Dermis microvascular lymphatic vessel endothelial cell (primary cell): ENCODE measurements at places on chromosomes 2 and 18.

DNA sequence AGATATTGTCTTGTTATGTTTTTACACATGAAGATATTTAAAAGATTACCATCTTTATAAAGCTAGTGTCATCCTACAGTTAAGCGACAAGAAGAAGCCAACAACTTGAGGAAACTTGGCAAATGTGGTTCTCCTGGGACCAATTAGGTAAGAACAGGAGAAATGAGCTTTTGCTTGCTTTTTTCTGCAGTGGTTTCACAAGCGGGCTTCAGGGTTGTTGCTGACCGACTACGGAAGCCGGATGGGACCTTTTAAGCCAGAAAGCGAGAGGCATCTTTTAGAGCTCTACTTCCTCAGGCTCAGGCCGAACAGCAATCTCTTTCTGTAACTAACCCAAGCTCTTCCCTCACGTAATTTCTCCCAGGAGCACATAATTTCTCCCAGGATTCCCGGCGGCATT, 256.5 kb downstream of the CNTNAP5 start:
- DNase-seq = no peak

GRCh38 chr2:126864861-126865260, 33.8 kb upstream of the TEX51 start:
- no peak for DNase-seq

- DNase-seq = no peak
Measured at GRCh38 chr2:68108120-68108519, 45.3 kb upstream of the C1D start.

DNA sequence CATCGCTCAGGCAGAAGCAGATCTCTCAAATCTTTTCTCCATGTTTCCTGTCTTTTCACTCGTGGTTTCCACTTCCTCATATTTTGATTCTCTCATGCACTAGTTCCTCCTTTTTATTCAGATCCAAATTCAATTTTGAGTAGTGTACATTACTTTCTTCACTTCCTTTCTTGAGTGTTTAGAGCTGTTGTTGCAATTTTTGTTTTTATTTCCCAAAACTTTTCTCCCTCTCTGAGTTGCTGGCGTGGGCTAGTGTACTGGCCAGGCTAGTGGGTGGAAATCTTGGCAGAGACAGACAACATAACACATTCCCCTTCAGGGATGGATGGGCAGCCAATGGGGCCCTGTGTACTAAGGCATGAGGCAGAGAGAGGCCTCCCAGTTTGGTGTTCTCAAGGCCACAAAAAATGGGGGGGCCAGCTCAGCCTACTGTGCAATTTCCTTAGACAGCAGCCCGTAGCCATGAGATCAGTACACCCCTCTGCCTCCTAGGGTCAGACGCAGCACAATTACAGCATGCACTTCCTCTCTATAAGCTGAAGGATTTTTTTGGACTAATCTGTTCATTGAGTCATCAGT, 145.1 kb upstream of the PID1 start:
- no peak for DNase-seq

- DNase-seq = no peak
Measured at GRCh38 chr2:237323656-237324055, 90.3 kb downstream of the COL6A3 start.

GRCh38 chr2:217247476-217247875, 387.6 kb upstream of the TNP1 start:
- no peak for DNase-seq

- no peak for DNase-seq
Measured at GRCh38 chr2:238996331-238997136, 148.6 kb downstream of the TWIST2 start.

- no peak for DNase-seq
Measured at GRCh38 chr2:3487432-3487831, 31.9 kb downstream of the ADI1 start.

GRCh38 chr2:72887032-72887739, at the start of gene SPR:
SPR (plus strand) TSS chr2:72887408; CDS start chr2:72887433, 25 bp downstream.
- peak; percentile 73 for DNase-seq

DNA sequence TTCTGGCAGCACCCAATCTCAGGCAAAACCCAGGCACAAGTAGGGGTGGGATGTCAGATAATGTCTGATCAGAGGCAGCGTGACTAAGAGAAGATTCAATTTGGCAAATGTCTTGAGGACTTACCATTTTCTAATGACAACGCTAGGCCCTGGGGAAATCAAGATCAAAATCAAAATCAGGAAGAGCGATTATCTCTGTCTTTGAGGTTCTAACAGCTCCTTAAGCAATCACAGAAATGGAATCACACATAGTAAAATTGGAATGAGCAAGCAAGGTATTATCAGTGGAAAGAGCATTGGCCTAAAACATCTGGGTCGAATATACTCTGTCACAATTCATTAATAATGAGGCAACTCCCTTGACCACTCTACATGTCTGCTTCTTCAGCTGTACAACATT, 8.6 kb upstream of the SERPINB2 start:
- DNase-seq = no peak

- DNase-seq = no peak
Measured at GRCh38 chr2:127721311-127721977, 20.1 kb downstream of the SFT2D3 start.

GRCh38 chr2:136134126-136134525, 16.2 kb upstream of the CXCR4 start:
- no peak for DNase-seq

- DNase-seq = no peak
Measured at GRCh38 chr2:139825726-139826125, 1045.5 kb upstream of the NXPH2 start.

DNA sequence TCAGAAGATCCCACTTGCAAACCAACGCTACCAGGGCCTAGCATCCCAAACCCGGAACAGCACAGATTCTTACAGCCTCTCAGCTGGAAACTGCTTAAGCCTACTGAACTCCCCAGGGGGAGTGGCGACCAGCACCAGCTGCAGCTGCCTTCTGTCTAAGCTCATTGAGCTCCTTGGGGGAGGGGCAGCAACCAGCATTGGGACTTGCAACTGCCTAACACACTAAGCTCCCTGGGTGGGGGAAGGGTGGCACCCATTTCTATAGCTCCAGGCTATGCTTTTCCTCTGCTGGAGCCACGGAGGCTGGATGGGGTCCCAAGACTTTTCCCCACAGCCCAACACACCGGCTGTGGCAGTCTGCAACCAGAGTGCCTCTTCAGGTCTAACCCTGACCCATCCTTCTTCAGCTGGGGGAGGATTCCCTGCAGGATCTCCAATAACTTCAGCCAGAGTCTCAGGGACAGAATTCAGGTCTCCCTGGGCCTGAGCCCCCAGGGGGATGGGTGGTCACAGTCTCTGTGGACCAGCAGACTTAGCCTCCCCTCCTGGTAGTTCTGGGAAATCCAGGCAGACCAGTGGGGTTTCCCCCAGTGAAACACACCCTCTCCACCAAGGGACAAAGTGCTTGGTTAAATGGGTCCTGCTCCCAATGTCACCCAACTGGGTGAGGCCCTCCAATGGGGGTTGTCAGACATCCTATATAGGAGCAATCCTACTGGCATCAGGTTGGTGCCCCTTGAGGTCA, 45.9 kb upstream of the ITGA4 start:
- DNase-seq = no peak

DNA sequence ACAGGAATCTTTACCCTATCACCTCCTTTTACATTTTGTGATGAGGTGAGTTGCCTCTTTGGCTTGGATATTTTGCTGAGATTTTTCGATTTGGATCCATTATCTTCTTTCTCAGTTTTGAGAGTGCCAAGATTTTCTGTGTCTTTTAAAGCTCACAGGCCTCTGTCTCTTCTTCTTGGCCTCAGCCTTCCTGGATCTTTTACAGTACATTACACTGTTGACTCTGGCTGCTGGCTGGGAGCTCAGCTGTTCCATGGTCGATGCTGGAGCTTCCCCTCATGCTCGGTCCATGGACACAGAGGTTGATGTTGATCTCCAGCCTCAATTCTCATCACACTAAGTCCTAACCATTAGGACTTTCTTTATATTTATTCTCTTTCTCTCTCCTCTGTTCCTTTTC, 332.8 kb upstream of the UBE2E3 start:
- DNase-seq = no peak

- no peak for DNase-seq
Measured at GRCh38 chr2:26784570-26785234, 1.2 kb upstream of the CENPA start.

DNA sequence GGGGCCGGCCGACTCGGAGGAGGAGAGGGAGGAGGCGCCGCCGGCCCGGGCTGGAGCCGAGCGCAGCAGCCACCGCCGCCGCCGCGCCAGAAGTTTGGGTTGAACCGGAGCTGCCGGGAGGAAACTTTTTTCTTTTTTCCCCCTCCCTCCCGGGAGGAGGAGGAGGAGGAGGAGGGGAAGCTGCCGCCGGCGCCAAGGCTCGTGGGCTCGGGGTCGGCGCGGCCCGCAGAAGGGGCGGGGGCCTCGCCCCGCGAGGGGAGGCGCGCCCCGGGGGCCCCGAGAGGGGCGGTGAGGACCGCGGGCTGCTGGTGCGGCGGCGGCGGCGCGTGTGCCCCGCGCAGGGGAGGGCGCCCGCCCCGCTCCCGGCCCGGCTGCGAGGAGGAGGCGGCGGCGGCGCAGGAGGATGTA, 316 bp downstream of the CRIM1 start:
- no peak for DNase-seq

DNA sequence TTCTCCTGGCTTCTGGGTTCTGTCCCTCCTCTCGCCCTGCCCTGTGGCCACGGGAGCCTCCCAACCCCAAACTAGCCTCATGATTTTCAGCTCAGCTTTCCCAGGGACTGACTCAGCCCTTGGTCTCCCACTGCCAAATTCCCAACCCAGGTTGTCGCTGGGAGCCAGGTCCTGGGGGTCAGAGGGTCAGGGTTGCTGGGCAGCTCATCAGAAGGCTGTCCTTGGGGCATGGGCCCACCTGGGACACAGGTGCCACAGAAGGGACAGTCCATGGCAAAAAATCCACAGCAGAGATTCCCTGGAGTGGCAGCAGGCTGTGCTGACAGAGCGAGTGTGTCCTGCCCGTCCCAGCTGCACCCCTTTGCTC, 180.4 kb downstream of the TWIST2 start:
- no peak for DNase-seq

DNA sequence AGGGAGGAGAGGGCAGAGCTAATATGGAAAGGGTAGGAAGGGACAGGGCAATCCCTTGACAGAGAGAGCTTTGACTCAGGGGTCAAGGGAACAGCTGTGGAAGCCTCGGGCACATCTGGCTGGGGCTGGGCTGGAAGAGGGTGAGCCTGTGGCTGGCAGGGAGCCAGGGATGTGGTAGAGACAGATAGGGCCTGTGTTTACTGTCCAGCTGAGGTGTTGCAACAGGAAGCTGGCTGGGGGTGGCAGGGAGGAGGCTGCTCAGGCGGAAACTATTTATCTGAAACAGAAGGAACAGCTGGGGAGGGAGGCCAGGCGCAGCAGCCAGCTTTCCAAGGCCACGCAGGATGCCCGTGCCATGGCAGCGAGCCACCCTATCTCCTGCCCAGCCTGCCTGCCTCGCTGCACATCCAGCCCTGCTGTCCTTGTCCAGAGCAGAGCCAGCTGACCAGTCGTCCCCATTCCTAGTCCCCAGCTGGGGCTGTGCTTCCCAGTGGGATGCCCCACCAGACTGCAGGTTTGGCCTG, 264.7 kb downstream of the CYP26B1 start:
- DNase-seq = peak; percentile 54

DNA sequence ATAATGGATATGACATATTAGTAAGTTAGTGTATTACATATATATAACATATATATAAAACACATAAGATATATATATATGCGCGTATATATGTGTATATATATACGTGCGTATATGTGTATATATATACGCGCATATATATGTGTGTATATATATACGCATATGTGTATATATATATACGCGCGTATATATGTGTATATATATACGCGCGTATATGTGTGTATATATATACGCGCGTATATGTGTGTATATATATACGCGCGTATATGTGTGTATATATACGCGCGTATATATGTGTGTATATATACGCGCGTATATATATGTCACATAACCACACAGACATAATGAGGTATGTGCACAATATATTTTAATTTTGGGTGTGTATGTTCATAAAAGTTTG, 327.8 kb downstream of the MEIS1 start:
- no peak for DNase-seq

DNA sequence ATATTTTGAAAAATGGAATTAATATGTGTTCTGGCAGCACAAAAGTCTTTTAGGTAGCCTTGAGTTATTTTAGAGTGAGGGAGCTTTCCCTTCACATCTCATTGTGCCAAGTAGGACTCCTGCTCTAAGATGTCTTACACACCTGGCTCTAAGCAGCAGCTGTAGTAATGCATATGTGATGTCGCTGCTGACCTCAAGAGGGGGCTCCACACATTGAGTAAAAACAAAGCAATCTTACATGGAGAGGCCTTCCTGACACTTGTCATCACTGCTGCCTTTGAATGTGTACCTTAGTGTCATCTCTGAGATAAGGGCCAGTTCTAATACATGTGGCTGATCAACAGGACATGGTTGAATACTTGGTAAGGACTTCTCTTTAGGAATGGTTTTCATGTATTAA, 75.8 kb downstream of the ACTR3 start:
- DNase-seq = no peak

DNA sequence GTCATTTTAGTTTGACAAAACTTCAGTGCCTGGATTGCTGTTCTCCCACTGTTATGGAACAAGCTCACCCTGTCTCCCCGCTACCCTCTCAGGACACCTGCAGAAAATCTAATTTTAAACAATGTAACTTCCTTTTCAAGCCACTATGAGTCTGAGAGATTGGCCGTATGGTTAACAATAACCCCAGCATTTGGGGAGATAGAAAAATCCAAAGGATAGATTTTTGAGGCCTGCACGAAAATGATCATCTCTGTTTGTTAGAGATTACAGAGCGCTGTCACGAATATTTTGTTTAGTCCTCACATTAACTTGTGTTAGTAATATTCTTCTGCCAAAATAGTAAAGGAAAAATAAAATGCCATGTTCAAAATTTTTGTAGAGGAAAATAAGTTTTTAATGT, 24.7 kb downstream of the CAB39 start:
- DNase-seq = no peak

GRCh38 chr18:77701977-77702376, 452.3 kb downstream of the GALR1 start:
- no peak for DNase-seq

GRCh38 chr18:13428319-13428718, 209.8 kb downstream of the LDLRAD4 start:
- no peak for DNase-seq

GRCh38 chr2:112118148-112118547, 20.0 kb upstream of the FBLN7 start:
- no peak for DNase-seq

GRCh38 chr2:241539616-241540374, 18.8 kb upstream of the BOK start:
- no peak for DNase-seq

DNA sequence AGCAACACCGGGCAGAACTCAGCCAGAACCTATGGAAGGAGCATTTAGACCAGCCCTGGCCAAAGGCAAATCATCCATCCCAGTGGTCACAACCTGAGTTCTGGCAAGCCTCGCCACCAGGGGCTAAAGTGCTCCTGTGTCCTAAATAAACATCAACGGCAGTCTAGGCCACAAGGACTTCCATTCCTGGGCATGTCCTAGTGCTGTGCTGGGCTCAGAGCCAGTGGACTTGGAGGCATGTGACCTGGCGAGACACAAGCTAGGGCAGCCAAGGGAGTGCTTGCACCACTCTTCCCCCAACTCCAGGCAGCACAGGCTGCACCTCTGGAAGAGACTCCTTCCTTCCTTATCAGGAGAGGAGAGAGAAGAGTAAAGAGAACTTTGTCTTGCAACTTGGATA, 69.0 kb downstream of the ST6GAL2 start:
- DNase-seq = no peak
